ENCODE measurements at places on chromosomes 7 and 10.
A peak's percentile ranks its signal among the peaks of the same experiment; 100 is the strongest.

GRCh38 chr7:107450970-107451369, 18.9 kb upstream of the GPR22 start:
- DNase-seq, result no peak

GRCh38 chr7:147510923-147511322, 1079.6 kb upstream of the C7orf33 start:
- DNase-seq, result peak; percentile 50

GRCh38 chr10:62707810-62708209, 96.7 kb upstream of the ADO start:
- no peak for DNase-seq

- no peak for DNase-seq
Observed at GRCh38 chr10:119268871-119269506, 61.6 kb downstream of the GRK5 start.

GRCh38 chr10:16686054-16686902, 130.9 kb downstream of the RSU1 start:
- no peak for DNase-seq

DNA sequence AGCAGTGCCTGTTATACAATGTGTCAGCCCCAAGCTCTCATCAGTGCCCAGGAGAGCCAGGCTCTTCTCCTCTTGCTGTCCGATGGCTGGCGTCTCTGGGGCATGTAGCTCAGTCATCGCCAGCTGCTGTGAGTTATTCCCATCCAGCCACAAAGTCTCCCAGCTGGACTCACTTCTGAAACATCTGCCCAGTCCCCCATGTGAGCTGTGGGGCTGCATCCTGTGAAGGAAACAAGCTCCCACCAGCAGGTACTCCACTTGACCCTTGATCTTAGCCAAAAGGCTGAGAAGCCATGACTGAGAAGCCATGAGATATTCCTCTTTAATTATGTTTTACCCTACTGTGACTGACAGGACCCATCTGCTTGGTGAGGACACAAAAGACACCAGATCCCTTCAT, 212.7 kb upstream of the IGFBP3 start:
- no peak for DNase-seq

DNA sequence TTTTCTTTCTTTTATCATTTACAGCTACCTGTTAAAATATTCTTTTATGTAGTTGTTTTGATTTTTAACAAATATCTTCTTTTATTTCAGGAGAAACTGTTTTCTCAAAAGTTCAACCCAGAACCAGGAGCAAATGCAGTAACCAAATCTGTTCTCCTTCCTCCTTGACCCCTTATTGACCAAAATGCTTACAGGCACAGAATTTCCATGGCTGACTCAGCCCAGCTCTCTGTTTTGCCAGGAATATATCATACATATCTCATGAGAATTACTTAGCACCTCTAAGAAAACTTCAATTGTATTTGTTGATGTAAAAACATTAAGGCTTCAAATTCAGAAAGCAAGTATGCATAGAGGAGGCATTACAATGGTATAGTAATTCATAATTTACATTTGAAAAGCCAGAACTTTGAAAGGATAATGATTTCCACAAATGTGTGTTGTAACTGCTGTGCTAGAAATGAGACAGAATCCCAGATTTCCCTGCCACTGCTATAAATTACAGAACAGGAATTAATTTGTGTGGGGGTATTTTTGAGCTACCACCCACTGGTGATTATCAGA, 2.2 kb downstream of the GSAP start:
- DNase-seq, result peak; percentile 67

DNA sequence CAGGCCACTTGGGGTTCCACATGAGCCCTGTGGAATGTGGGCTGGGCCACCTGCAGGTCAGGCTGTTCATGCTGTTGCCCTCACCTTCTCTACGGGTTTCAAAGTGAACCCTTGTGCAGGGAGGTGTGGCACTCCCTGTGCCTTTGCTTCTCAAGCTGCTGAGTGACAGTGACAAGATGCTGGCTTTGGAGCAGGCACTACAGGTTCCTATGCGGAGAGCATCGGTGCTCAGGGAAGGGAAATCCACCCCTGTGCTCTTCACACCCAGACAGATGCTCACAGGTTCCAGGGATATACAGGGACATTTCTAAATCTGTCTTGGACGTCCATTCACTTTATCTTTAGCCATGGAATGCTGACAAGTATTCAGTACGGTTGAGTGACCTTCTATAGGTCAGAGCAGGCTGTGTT, 1005.0 kb downstream of the LRMDA start:
- DNase-seq, result no peak

DNA sequence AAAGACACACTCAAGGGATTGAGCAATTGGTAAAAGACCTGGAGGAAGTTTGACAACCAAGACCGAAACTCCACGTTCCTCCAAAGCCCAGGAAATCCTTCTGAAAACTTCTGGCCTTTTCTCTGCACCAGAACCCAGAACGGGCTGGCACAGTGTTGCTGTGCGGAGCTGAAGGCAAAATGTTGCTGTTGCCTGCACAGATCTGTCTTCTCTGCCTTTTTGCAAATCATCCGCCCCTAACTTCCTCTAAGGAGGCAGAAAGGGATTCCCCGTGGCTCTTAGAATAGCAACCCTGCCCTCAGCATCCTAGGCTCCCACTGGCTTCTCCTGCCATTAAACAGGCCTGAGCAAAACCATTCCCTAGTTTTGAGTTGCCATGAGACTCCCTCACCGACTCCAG, 44.9 kb downstream of the FIGNL1 start:
- DNase-seq, result no peak

GRCh38 chr10:13922586-13922985, 335.8 kb downstream of the PRPF18 start:
- DNase-seq, result peak; percentile 14

GRCh38 chr7:7452119-7452518, 83.6 kb downstream of the COL28A1 start:
- DNase-seq, result no peak

DNA sequence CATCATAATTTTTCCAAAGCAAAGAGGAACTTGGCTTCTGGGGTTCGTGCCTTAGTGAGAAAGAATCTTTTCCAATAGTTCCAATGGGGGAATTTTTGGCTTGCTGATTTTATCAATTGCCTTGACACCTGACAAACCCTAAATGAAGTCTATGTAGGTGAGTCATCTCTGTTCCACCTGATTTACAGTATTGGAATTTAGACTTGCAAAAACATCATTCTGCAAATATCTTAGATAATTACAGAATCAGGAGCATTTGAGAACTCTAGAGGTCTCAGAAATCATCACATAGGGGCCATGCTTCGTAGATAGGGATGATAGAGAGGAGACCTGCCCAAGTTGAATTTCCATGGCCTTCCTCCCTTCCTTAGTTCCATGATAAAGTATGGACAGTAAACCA, 9.3 kb downstream of the SLC35G1 start:
- DNase-seq, result peak; percentile 27

- peak; percentile 38 for DNase-seq
Observed at GRCh38 chr10:104259999-104260774, 5.5 kb downstream of the GSTO1 start.

GRCh38 chr10:103648251-103648635, 154.7 kb downstream of the NEURL1 start:
- DNase-seq, result no peak

- no peak for DNase-seq
Observed at GRCh38 chr7:44590910-44591309, 8.9 kb upstream of the TMED4 start.

DNA sequence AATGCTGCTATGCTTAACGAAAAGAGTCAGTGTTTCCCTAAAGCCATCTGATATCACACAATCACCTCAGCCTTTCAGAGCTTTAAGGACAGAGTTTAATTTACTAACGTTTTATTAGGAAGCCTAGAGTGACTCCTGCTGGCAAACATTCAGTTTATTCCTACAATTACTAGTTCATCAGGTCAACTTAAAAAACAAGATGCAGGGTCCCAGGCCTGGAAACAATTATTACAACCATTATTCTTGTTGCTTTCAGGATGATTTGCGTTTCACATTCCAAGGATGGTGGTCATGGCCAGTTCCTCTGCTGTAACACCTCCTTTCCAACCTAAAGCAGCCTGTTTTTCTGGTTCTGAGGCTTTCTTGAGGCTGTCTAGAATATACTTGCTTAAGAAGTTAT, 1.5 kb upstream of the FAM53B start:
- peak; percentile 92 for DNase-seq

DNA sequence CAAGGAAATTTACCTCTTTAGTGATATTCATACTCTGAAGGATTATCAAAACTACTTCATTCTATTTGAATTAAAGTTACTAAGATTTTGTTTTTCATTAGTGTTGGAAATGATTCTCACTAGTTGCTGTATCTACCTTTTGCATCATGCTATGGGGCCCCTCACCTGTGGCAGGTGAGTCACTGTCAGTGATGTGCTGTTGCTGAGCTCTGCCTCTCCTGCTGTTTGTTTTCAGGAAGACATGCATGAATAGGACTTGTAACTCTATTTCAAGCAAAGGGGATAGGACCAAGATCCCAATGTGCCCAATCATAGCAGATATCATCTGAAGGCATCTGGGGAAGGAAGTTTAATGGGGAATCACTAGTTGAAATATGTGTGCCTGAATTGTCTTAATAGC, 57.4 kb upstream of the AGR3 start:
- peak; percentile 65 for DNase-seq

DNA sequence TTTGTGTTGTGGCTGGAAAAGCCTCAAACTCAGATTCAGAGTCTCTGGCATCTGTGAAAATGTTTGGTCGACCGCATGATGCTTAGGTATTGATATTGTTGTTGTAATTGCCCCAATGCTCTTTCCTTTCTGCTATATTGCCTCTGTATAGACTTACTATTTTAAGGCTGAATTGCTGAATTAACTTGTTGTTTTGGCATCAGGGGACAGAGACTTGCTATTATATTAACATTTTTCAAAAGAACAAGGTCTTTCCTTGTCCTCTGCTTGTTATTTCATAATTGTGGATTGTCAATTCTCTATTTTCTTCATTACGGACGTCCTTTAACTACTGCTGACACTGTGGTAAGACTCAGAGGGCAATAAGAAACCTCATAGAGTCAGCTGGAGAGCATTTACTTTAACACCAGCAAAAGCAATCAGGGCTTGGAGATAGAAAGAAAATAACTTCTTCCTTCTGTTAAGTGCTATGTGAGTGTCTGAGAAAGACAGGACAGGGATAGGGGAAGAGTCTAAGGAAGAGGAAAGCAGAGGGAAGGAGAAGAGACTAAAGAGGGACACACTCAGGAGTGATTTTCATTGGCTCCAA, 17.6 kb downstream of the CPED1 start:
- DNase-seq, result no peak

DNA sequence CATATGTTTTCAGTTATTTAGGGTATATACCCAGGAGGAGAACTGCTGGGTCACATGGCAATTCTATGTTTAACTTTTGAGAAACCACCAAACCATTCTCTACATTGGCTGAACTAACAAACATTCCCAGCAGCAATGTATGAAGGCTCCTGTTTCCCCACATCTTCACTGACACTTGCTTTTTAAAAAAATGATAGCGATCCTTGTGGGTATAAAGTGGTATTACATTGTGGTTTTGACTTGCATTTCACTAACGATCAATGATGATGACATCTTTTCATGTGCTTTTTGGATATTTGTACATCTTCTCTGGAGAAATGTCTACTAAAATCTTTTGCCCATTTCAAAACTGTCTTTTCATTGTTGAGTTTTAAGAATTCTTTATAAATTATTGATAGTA, 51.2 kb upstream of the ANAPC16 start:
- DNase-seq, result peak; percentile 8

DNA sequence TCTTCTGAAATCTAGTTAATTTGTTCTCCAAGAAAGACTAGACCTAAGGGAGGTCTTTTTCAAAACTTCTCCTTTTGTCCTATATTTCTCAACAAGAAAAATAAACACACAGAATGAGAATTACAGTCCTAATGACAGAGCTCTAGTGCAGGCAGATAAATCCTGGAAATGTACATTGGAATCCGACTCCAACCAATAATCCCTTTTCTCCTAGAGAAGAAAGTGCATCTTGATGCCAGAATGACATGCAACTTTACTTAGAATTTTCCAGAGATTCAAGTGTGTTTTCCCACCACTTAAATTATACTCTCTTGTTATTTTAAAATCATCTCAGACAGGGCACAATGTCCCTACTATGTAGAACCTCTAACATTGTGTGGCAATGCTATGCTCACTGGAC, 68.2 kb downstream of the MET start:
- DNase-seq, result no peak

DNA sequence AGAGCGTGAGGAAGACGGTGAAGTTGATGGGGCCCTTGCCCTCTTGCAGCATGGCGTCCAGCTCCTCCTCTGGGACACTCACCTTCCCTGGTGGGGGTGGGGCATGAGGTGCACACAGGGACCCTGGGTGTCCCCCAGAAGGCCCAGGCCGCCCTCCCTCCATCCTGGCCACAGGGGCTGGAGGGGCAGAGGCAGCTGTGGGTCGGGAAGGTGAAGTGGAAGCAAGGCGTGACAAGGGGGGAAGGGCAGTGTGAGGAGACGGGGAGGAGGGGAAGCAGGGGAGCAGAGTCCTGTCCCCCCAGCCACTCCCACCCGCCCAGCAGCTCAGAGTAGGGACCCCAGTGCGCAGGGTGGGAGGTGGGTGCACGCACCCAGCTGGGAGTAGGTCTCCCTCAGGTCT, 791 bp downstream of the MYL7 start:
- DNase-seq, result no peak

GRCh38 chr7:157737151-157738065, 400.6 kb downstream of the DNAJB6 start:
- DNase-seq, result no peak

GRCh38 chr10:104076743-104077160, 8.9 kb downstream of the COL17A1 start:
- DNase-seq, result no peak

- DNase-seq, result peak; percentile 71
Observed at GRCh38 chr10:26881600-26882331, 21.0 kb upstream of the ABI1 start.

GRCh38 chr7:116710764-116711452, 38.9 kb downstream of the MET start:
- DNase-seq, result peak; percentile 97

GRCh38 chr7:15620491-15621185, 58.8 kb upstream of the AGMO start:
- peak; percentile 23 for DNase-seq

- DNase-seq, result peak; percentile 23
Observed at GRCh38 chr7:152050547-152050971, 25.1 kb downstream of the GALNT11 start.

- DNase-seq, result peak; percentile 3
Observed at GRCh38 chr10:49761789-49762565, at the start of gene OGDHL. TSS of gene OGDHL (minus strand) at chr10:49762323. CDS start at chr10:49758592, 3,731 bp downstream.

GRCh38 chr7:94414980-94415379, 20.3 kb downstream of the COL1A2 start:
- DNase-seq, result no peak

GRCh38 chr10:54434782-54435181, 366.2 kb downstream of the PCDH15 start:
- DNase-seq, result no peak

DNA sequence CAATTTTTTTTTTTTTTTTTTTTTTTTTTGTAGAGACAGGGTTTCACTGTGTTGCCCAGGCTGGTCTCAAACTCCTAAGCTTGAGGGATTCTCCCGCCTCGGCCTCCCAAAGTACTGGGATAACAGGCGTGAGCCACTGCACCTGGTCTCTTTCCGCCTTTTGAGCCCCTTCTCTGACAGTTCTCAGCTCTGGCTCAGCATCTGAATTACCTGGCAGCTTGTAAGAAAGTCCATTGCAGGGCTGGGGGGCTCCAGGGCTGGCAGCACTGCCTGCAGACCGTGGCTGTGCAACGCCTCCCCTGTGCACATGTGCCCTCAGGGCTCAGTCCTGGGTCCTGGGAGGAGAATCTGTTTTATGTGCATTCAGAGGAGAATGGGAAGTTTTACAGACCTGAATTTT, 37.6 kb downstream of the VWA2 start:
- no peak for DNase-seq

Measured in bronchial epithelial cell (primary cell).